ENCODE measurements at places on chromosomes 4 and X.

DNA sequence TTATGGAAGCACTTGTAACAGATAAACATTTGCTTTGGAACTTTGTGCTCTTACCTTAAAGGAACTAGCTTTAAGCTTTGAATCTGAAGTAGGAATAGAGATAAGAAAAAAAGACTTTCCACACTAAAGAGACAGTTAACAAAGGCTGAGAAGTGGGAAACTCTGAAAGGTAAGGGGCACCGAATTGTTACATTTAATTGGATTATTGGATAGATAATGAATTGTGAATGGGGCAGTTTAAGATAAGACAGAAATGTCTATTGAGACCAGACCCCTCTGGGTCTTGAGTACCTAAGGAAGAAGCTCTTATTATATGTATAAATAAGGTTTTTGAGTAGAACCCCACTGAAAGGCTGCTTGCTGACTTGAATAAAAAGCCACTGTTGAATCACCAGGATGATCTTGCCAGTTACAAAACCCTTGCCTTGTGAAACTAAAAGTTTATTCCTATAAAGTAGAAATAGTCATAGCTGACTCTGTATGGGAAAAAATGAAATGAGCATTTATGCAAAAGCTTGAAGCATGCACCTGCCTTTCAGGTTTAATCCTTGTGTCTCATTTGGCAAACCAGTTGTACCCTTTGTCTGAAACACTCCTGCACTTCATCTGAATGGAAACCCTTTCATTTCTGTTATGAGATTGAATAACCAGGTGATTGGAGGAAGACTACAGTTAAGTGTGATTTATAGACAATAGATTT is 423.2 kb downstream of the RPA4 start:
- no peak for DNase-seq

- no peak for DNase-seq
These were observed 531.4 kb upstream of the TECRL start for GRCh38 chr4:64940698-64941097.

DNA sequence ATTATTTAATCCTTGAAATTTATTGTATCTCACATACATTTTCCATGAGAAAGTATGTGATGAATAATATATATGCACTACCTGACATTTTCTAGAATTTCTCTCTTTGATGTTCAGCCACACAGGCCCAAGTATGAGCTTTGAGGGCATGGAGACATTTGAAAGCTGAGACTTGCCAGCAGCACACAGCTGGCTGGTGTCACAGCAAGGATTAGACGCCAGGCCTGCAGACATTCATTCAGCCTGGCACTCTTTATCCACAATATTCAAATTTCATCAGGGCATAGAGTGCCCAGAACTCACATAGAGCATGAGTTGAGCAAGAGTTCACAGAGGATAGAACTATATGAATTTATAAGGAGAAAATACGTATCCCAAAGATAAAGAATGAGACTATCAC is 74.0 kb downstream of the GRIA2 start:
- DNase-seq: no peak

DNA sequence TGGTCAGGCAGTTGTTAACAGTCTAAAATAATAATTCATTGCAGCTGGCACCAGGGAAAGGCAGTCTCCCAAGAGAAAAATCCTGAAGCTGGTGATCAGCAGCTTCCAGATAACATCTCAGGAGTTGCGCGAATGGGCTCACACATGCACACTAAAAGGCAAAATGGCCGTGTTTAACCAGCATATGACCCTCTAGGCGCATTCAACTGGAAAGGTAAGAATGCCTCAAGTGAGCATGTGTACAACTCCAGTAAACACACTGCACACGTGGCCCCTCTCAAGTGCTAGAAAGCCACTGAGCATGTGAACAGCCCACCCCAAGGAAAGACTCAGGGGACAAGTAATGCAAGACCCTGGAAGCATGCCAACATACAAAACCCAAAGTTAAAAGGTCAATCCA is 33.1 kb downstream of the STPG2 start:
- DNase-seq: no peak

DNA sequence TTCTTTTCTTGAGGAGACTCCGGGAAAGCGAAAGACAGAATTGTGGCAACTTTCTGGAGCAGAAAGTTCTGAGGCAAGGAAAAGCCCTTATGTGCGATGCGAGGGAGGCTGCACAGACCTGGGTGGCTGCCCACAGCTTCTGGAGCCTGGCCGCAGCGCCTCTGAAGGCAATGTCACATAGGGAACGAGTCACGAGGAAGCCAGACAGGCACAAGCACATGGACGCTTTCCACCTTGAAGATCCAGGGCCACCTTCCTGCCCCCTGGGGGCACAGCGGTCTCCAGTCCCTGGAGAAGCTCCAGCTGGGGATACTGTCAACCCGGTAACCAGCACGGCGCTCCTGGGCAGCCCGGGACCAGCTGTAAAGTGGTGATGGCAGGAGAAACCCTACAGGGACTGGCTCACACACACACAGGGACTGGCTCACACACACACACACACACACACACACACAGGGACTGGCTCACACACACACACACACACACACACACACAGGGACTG is 69.8 kb downstream of the MTNR1A start:
- DNase-seq: no peak

DNA sequence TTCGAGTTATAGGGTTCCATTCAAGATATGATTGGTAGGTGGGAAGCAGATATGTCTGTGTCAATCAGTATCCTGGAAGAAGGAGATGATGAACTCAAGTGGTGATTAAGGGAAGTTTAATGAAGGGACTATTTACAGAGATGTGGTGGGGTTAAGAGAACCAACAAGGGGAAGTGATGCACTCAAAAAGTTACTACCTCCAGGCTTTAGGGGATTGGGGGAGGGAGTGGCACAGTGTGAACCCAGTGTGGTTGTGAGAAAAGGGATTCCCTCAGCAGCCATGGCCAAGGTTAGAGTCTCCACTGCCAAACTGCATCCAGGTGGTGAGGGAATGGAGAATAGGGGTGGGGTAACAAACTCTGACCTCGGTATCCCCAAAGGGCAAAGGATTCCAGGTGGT is 27.9 kb downstream of the PKD2 start:
- no peak for DNase-seq

DNA sequence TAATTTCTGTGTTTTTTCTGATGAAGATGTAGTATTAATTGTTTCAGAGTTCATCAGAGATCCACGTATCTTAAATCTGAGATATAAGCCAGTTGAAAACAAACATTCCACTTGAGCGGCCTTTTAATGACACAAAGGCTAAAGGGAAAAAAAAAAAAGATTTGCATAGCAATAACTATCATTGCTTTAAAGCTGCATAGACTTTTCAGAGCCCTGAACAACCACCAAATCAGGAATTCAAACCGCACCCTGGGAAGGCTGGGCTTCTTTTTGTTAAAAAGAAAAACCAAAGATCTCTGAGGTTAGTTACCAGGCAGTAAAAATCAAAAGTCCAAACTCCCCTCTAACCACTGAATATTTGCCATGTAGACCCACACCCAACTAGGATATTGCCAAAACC is 206.0 kb downstream of the HHIP start:
- DNase-seq: no peak

- no peak for DNase-seq
These were observed 2.2 kb downstream of the UGT2B4 start for GRCh38 chr4:69493515-69493914.

GRCh38 chr4:153291562-153291961 is 52.9 kb upstream of the MND1 start:
- DNase-seq: no peak

DNA sequence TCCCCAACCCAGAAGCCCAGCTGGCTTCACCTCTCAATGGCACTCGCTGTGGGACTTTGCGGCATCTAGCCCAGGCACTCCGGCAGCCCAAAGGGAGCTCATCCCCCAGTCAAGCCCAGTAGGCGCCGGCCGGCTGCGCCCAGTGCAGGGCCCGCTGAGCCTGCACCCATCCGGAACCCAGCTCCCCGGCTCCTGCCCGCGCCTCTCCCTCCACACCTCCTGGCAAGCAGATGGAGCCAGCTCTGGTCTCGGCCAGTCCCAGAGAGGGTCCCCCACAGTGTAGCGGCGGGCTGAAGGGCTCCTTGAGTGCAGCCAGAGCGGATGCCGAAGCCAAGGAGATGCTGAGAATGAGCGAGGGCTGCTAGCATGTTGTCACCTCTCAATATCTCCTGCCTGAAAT is 116.8 kb upstream of the UGT8 start:
- DNase-seq: no peak

GRCh38 chr4:3468804-3469203 is 5.7 kb downstream of the DOK7 start:
- DNase-seq: no peak

- DNase-seq: no peak
These were observed 55.3 kb upstream of the HPSE start for GRCh38 chr4:83389756-83390505.

GRCh38 chrX:107713543-107714205 is 61.9 kb downstream of the TSC22D3 start:
- DNase-seq: no peak

- no peak for DNase-seq
These were observed 51.7 kb upstream of the C1QTNF7 start for GRCh38 chr4:15376145-15376544.

GRCh38 chr4:22457348-22457747 is 58.5 kb downstream of the ADGRA3 start:
- DNase-seq: no peak

DNA sequence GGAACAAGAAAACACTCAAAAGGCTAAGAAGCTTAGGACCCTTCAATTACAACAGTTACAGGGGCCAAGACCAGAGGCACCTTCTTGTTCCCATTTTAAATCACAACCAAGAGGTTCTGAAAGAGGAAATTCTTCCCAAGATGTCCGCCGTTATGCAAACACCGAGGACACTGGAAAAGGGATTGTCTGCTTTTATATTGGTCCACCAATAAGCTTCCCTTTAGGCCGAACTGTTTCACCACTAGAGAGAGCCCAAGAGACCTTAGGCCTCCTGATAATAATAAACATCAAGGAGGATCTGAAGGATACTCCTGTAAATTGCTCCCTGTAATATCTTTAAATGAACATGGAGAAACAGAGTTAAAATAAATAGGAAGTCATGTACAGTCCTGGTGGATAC is 92.6 kb upstream of the NLRP2B start:
- DNase-seq: no peak

- no peak for DNase-seq
These were observed 95.4 kb downstream of the PTTG2 start for GRCh38 chr4:38055566-38055965.

- DNase-seq: no peak
These were observed 3.3 kb downstream of the COL4A5 start for GRCh38 chrX:108442901-108443464.

DNA sequence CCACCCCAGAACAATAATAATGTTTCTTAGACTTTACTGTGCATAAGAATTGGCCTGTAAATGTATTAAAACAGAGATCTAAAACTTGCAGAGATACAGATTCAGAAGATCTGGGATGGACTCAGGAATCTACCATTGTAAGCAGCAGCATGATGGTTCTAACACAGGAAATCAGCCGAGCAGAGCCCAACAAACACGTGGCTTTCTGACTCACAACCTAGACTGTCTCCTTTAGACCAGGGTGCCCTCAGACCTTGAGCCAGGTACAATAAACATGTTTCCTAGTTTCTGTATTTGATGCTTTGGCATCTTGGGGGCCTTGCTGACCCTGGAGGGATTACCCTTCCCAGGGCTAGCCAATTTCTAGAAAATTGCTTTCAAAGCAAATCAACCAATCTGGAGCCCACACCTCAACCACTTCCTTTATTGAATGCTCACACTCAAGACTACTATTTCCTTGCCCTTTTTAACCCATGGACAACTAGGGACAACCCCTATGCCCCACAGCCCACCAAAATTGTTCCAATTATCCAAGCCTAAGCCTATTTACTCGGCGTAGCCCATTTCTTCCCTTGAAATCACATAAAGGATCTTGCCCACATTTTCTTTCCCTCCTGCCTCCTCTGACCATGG is 80.5 kb downstream of the TBC1D9 start:
- DNase-seq: no peak

DNA sequence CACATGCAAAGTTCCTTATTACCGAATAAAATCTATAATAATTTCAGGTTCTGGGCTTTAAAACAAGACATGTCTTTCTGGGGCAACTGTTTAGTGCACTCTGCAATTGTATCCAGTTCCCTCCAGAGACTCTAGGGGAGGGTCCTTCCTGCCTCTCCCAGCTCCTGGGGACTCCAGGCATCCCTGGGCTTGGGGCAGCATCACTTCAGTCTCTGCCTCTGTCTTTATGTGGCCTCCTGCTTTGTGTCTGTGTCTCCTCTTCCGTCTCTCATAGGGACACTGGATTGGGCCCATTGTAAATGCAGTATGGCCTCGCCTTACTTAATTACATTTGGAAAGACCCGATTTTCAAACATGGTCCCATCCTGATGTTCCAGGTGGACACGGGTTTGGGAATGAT is 10.9 kb upstream of the ASMTL start:
- no peak for DNase-seq

GRCh38 chr4:80134936-80135701 is 62.1 kb upstream of the ANTXR2 start:
- DNase-seq: no peak

GRCh38 chrX:129609395-129609794 is 45.4 kb downstream of the APLN start:
- no peak for DNase-seq

GRCh38 chr4:77920371-77920770 is 57.7 kb downstream of the MRPL1 start:
- DNase-seq: no peak

DNA sequence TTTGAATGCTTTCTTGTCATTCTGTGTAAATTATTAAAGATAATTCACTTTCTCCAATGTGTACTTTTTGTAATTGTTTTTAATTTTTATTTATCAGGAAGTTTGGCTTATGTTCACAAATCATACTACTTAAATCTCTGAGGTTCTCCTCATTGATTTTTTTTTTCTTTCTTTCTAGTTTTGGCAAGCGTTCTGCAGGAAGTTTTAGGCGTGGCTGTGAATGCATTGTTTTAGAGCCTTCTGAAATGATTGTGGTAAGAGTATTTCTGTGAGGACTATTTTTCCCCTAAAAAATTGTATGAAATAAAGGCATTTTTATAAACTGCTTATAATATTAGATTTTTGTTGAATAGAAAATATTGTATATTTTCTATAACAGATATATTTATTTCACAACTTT is 135.8 kb downstream of the RAPGEF2 start:
- DNase-seq: no peak

DNA sequence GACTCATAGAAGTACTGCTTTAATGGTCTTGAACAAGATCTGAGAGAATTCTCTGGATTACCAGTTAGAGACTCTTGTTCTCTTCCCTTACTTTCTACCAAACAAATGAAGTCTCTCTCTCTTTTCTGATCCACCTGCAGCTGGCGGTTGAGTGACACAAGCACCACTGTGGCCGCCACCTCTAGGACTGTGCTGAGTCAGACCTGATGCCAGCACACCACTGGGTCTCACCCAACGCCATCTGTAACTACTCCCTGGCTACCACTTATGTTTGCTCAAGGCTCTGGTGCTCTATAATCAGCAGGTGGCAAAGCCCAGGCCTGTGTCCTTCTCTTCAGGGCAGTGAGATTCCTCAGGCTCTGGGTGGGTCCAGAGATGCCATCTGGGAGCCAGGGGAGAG is 1173.5 kb downstream of the RPA4 start:
- DNase-seq: no peak

Measured in cortex of kidney (tissue), 1 donor.